Fibroblast of skin of left biceps (primary cell): ENCODE measurements at places on chromosomes 2 and 18.

GRCh38 chr2:150222942-150223341 lies 264.5 kb downstream of the RND3 start:
- DNase-seq, result no peak

- DNase-seq, result no peak
Observed at GRCh38 chr2:241941691-241942301, 72.3 kb downstream of the RTP5 start.

GRCh38 chr2:207008105-207008990 lies 69.0 kb downstream of the CPO start:
- no peak for DNase-seq

DNA sequence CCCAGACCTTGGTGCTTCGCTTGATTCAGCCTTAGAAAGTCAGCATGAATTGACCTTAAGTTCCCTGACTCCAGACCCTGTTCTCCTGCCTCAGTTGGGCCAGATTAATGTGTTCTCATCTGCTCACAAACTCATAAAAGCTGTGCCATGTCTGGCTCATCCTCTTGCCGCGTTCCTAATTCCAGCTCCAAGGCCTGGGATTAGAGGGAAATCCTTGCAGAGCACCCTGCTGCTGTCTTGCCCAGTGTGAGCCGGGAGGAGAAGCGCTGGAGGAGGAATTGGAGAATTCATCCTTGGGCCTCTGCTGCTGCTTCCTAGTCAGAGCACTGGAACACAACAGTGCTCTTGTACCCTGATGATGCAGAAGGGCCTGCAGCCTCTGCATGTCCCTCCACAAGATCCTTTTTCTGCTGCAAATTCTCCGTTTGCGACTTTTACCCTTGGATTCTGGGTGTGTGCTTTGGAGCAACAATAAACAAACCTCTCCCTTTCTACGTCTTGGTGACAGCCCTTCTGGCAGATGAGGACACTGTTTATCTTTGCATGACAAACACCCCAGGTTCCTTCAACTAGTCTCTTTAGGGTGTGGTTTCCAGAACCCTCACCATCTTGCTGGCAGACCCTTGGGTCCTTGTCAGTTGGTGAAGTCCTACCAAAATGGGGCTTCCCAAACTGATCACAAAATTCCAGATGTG lies 46.9 kb upstream of the CNGA3 start:
- no peak for DNase-seq

DNA sequence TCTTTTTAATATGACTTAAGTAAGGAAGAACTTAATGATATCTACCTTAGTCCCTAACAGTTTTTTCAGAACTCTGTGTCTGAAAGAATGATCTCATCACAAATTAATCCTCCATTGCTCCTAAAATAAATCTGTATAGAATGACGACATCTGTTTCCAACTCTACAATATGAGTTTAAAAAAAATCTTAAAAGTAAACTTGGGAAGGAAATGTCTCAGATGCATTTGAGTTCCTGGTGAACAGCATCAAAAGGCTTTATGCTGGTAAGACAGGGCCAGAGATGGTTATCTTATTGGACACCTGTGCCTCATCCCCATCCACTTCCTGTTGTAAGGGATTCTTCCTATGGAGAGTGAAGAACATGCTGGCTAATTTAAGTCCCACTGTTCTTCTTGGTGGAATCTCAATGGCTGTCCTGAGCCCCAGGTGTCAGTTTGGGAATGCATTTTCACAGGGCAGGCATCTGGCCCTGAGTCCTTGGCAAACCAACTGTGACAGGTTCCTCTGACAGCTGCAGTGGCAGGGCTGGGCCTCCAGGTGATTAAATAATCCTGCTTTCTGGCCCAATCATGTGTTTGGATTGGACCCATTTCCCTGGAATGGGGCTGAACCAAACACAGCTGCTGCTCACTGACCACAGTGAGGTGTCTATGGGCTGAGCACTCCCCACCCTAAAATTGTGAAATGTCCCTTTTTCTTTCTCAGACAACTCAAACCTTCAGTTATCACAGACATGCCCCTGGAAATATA lies 12.9 kb upstream of the NCKAP5 start:
- no peak for DNase-seq

GRCh38 chr18:78527984-78528383 lies 451.6 kb upstream of the SALL3 start:
- DNase-seq, result no peak

- DNase-seq, result no peak
Observed at GRCh38 chr18:75406491-75407445, 20.7 kb downstream of the SMIM21 start.
